Stimulated activated CD4-positive, alpha-beta T cell treated with anti-CD3 and anti-CD28 coated beads, TNF-alpha, amount 100 ng/mL, for 48 hours (primary cell): ENCODE measurements at places on chromosomes 13 and 19.
A peak's percentile ranks its signal among the peaks of the same experiment; 100 is the strongest.

DNA sequence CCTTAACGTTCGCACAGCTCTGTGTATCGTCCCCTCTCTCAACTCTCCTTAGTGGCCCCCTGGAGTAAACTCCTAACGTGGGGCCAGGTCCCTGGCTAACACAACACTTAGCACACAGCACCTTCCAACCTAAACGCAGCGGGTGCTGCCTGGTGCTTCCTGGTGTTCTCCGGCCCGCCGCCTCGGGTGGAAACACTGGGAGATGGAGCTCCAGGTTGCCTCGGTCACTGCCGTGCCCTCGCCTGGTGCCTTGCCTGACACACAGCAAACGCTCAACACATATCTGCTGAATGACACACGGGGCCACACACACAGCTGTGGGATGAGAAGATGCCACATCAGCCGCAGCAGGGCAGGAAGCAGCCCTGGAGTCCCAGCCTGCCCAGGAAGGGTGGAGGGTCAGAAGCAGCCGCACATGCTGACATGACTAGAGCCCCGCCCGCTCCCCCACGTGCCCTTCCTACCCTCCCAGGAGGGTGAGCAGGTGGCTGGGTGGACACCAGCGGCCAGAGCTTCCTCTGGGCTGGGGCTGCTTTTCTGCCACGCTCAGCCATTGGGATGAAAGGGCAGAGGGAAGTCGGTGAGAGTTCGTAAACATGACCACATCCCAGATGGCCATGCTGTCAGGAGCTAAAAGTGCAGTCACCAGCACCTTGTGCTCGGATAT lies 6.6 kb downstream of the PEPD start:
- DNase-seq: no peak

GRCh38 chr19:44890366-44891015 lies 563 bp upstream of the TOMM40 start:
- DNase-seq: peak; percentile 100

- no peak for DNase-seq
Observed at GRCh38 chr13:24664726-24665409, 15.3 kb upstream of the ATP12A start.

- DNase-seq: no peak
Observed at GRCh38 chr19:10863107-10863717, 8.1 kb upstream of the CARM1 start.

- DNase-seq: no peak
Observed at GRCh38 chr13:88000787-88001186, 329.6 kb downstream of the SLITRK5 start.

GRCh38 chr19:13010038-13010991 lies 15.0 kb downstream of the NFIX start:
- no peak for DNase-seq

GRCh38 chr13:80048030-80048429 lies 292.9 kb downstream of the SPRY2 start:
- no peak for DNase-seq

DNA sequence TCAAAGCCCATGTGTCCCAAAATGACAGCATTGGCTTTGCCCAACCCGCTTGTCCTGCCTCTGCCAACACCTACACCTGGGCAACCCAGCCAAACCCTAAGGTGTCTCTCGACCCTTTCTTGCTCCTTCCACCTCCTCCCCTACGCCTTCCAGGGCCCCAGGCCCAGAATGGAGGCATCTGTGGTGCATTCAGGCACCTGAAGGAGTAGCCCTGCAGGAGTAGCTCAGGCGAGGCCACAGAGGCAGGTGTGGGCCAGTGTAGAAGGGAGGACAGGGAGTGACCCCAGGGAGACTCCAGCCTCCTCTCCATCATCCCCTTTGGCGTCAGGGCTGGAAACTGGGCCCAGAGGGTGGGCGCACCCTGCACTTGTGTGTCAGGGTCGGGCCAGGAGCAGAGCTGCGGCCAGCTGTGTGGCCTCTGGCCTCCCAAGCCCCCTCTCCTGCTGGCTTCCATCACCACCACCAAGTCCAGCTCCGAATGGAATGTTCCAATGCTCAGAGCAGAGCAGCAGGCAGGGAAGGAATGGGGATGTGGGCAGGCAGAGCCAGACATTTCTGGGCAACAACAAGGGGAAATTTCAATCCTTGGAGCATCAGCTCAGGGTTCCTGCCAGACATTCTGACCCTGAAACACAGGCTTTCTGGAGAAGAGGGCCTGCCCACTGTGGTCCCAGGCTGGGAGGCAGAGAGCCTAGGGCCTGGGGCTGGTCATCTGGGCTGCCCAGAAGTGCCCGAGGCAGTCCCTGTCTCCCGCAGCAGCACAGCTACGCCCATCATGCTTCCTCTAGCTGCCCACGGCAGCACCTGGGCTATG lies 16.4 kb downstream of the PLEKHF1 start:
- no peak for DNase-seq

DNA sequence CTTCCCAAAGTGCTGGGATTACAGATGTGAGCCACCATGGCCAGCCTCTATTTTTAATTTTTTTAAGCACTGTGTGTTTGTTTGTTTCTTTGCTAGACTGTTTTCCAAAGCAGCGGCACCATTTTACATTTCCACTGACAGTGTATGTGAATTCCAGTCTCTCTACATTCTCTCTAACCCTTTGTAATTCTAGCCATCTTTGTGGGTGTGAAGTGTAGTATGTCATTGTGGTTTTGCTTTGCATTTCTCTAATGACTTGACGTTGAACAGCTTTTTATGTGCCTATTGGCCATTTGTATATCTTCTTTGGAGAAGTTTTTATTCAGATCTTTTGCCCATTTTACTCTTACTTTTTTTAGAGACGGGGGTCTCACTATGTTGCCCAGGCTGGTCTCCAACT lies 11.6 kb downstream of the PNPLA6 start:
- no peak for DNase-seq

DNA sequence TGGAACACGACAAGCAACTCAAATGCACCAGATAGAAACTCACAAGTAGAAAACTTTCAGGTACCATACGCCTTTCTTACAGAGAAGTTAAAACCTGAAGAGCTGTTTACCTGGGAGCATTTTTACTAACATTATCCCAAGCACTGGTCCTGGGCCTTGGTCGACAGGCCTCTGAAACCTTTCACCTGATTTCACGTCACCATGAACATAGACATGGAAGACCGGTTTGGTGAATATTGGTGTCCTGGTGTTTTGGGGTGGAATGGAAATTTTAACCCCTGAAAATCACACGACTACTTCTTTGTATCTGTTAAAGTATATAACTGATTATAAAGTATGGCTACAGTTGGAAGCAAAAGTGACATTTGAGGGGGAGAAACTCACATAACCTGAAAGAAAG lies 176.6 kb upstream of the ARGLU1 start:
- DNase-seq: no peak

- peak; percentile 7 for DNase-seq
Observed at GRCh38 chr13:100721885-100722512, 47.4 kb upstream of the TMTC4 start.

DNA sequence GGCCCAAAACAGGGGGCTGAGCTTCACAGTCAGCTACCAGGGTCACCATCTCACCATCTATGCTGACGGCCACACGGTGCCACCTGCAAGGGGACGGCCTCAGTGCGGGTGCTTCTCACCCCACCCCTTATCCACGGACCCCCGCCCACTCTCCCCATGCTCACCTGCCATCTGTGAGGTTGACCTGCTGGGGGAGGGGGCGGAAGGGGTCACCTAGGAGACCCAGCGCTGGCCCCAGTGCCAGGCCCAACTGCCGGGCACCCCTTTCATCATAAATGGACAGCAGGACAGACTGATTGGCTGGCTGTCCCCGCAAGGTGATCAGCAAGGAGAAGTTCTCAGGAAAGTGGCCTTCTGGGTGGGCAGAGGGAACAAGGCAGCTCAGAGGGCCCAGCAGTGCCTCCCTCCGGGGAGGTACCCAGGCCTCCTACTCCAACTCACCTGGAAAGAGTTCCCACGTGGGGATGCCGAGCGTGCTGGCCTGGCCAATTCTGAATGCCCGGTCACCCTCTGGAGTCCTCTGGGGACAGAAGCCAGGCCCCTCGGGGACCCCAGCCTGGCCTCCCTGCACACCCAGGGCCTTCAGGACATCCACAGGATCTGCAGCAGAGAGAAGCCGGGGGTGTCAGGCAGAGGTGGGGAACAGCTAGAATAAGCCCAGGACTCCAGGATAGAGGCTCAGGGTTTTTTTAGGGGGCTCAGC lies 4.5 kb downstream of the COL5A3 start:
- DNase-seq: no peak

DNA sequence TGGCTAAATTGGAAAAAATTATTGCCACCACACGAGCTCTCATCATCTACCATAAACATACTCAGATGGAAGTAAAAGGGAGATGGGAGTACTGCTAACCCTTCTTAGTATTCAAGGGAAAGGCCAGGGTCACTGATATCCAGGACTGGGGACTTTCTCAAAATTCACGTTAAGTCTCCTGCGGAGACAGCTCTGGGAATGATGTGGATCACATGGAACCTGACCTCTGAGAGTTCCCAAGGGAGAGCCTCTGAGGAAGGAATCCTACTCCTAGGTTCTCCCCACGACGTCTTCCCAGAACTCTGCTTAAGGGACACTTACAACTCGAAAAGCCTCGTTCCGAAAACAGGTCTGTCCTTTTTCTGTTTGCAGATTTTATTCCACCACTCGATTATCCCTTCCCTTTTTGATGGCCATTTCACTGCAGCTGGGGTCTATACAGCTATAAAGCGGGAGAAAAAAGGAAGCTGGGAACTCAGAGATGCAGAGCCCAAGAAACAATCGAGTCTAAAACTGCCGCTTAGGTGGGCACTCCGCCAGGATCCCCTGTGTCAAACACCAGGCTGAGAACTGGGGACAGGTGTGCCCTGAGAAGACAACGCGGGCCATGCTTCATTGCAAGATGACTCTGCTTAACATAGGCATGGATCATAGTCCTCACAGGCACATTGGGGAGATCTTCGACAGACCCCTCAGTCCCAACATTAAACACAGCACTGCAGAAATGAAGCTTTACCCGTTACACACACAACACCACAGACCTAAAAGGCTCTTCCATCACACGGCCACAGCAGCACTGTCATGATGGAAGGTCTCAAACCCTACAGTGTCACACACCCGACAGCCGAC lies 823 bp upstream of the ZNF567 start:
- no peak for DNase-seq

DNA sequence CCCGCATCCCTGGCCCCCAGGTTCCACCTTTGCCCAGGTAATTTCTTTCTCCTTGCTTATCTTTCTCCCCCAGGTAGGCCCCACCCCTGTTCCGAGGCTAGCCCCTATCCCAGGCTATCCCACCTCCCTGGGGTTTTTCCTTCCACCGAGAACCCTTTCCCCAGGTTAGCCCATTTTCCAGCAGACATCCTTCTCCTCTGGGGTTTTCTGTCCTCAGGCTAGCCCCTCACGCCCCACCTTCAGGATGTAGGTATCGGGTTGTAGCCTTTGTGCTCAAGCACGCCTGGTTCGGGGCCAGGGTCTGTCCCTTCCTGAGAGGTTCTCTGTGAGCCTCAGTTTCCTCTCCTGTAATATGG lies 837 bp downstream of the FSD1 start:
- DNase-seq: no peak

GRCh38 chr13:27889471-27889870 lies 30.3 kb upstream of the PDX1 start:
- no peak for DNase-seq

DNA sequence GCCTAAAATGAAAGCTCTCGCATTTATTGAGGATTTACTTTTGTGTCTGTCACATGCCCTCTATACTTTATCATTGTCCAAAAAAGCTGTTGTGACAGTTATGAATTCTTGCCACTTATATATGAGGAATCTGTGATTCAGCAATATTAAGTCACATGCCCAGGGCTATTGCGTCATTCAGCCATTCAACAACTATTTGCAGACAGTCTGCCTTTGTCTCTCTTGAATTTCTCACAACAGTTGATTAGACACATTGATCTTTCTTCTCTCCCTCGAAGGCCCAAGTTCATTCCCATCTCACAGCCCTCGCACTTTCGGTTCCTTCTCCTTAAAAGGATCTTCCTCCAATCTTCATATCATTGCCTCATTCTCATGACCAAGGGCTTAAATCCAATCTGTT lies 342.6 kb downstream of the MZT1 start:
- DNase-seq: no peak

- no peak for DNase-seq
Observed at GRCh38 chr13:86757236-86757978, 913.8 kb upstream of the SLITRK5 start.

- DNase-seq: peak; percentile 50
Observed at GRCh38 chr13:30159446-30159839, 147.9 kb downstream of the KATNAL1 start.

DNA sequence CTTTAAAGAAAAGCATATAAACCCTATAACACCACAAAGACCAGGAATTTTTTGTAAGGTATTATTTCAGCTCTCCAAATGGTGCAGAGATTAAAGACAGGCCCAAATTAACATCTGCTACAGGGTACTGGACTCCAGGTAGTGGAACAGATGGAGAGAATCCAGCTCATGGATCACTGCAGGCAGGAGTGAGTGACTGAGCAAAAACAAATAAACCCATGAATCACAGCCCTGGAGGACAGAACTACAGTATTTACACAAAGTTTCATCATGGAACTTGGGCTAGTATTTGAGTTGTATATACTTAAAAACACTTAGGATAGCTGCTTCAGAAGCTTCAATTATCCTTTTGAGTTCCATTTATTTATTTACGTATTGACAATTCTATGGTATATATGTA lies 132.8 kb upstream of the SPRY2 start:
- DNase-seq: no peak

GRCh38 chr13:32007494-32007893 lies 24.1 kb upstream of the FRY start:
- DNase-seq: no peak
